Osteoblast (primary cell): ENCODE measurements at places on chromosomes 12 and 14. TPM values are rescaled to one million over a fixed set of nuclear protein-coding genes. Genes with fewer than 3 reads are reported as not detected.

KCNC2 gene
- not detected in 2 replicates for total RNA-seq

SMIM10L1 gene
- total RNA-seq: 6.8 and 6.9 TPM in 2 replicates

PLCZ1 gene
- not detected in 2 replicates for total RNA-seq

HOTAIR gene
- 0.72 and 1.2 TPM in 2 replicates for total RNA-seq

LBHD2 gene
- total RNA-seq: not detected in 2 replicates

TESPA1 gene
- total RNA-seq: not detected in 2 replicates

TSPAN8 gene
- total RNA-seq: under 0.01 TPM in 1 of 2 replicates, not detected in the other

NFE2 gene
- total RNA-seq: 1.4 and 2.7 TPM in 2 replicates

MAP1LC3B2 gene
- 0.29 and 1.1 TPM in 2 replicates for total RNA-seq

ZNF891 gene
- 1.4 and 1.5 TPM in 2 replicates for total RNA-seq

HDAC7 gene
- 39.8 and 41.3 TPM in 2 replicates for total RNA-seq

CCDC88C gene
- total RNA-seq: 0.29 and 0.36 TPM in 2 replicates

RPAP3 gene
- 15.6 and 17.1 TPM in 2 replicates for total RNA-seq

DDX47 gene
- total RNA-seq: 60.8 and 63.6 TPM in 2 replicates

LPAR5 gene
- total RNA-seq: under 0.01 TPM in 1 of 2 replicates, not detected in the other

BICDL1 gene
- total RNA-seq: not detected in 2 replicates

NRIP2 gene
- 0.59 TPM in 1 of 2 replicates, not detected in the other for total RNA-seq

FITM1 gene
- 0.29 and 0.72 TPM in 2 replicates for total RNA-seq

MYH7 gene
- total RNA-seq: not detected in 2 replicates

SLC7A7 gene
- 4.3 and 4.7 TPM in 2 replicates for total RNA-seq

INHBC gene
- total RNA-seq: not detected in 2 replicates

IAPP gene
- total RNA-seq: not detected in 2 replicates

PTPRR gene
- total RNA-seq: under 0.01 TPM in 1 of 2 replicates, not detected in the other

KCNJ8 gene
- 5.1 and 9.1 TPM in 2 replicates for total RNA-seq

GARIN6 gene
- not detected in 2 replicates for total RNA-seq

AMDHD1 gene
- 0.29 and 0.36 TPM in 2 replicates for total RNA-seq

MYO1A gene
- total RNA-seq: under 0.01 TPM in 1 of 2 replicates, not detected in the other

NUAK1 gene
- 17.1 and 21.7 TPM in 2 replicates for total RNA-seq

RNF212B gene
- total RNA-seq: not detected in 2 replicates

TSPAN19 gene
- total RNA-seq: not detected in 2 replicates

CISTR gene
- not detected in 2 replicates for total RNA-seq

LRRC10 gene
- total RNA-seq: not detected in 2 replicates

KRT79 gene
- total RNA-seq: not detected in 2 replicates

RD3L gene
- not detected in 2 replicates for total RNA-seq

KCNMB4 gene
- under 0.01 TPM in 2 replicates for total RNA-seq

GDF11 gene
- 4.1 and 4.3 TPM in 2 replicates for total RNA-seq

ACSS3 gene
- 22.4 and 35.4 TPM in 2 replicates for total RNA-seq

TCHP gene
- total RNA-seq: 7.7 and 8.7 TPM in 2 replicates

BTG1 gene
- 23.6 and 25.0 TPM in 2 replicates for total RNA-seq

KRT6A gene
- under 0.01 and 0.72 TPM in 2 replicates for total RNA-seq

TRHDE gene
- under 0.01 and 0.59 TPM in 2 replicates for total RNA-seq
